ENCODE measurements at places on chromosomes 6 and 20.

DNA sequence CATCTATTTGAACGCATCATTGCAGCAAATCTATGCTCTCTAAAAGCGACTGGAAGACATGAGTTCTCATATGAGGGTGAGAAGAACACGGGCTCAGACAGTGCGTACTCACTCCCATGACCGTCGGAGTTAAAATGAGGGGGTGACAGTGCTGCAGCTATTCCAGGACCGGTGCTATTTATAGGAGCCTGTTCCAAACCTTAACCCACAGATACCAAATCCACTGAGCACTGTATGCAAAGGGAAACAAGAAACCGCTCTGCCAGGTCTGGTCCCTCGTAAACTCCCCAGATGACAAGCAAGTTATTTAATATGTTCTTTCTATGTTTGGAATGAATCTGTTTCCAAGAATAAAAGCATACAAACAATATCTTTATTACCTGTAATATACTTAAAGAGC is 22.9 kb downstream of the PPP1R3G start:
- DNase-seq, result no peak

GRCh38 chr6:91480402-91480801 is 893.5 kb upstream of the MAP3K7 start:
- DNase-seq, result no peak

- DNase-seq, result no peak
Observed at GRCh38 chr6:165653196-165653595, 9.8 kb downstream of the PDE10A start.

- DNase-seq, result no peak
Observed at GRCh38 chr6:150710236-150710635, 110.6 kb downstream of the PLEKHG1 start.

GRCh38 chr6:34917626-34918285 is 28.7 kb downstream of the ANKS1A start:
- DNase-seq, result no peak

GRCh38 chr6:132530293-132530974 is 7.6 kb upstream of the TAAR9 start:
- no peak for DNase-seq

GRCh38 chr6:37127961-37128862 is 41.7 kb upstream of the PIM1 start:
- DNase-seq, result no peak

DNA sequence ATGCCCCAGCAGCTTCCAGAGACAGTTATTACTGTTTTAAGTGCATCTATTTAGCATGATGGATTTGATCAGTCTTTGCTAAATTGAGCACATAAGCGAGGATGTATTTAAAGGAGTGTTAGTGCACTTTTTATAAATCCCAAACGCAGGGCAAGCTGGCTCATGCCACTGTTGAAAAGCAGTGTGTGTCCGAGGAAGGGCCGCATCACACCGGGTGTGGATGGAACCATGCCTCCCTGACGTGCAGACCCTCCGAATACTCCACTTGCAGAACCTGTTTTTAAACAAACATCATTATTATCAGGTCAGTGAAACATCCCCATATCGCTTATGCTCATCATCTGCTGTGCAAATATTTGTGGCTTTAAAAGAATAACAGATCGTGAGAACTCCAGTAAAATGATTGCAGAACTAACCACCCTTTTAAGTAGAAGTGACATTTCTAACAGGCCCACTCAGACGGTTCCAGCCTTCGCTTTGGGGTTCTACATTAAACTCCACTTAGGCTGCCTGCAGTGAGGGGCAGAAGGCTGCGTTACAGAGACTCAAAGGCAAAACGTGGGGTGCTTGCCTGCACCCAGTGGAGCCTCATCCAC is 190.1 kb downstream of the CDH4 start:
- DNase-seq, result no peak

- DNase-seq, result no peak
Observed at GRCh38 chr6:108801366-108801765, 46.9 kb upstream of the ARMC2 start.

GRCh38 chr6:126102358-126102757 is 116.0 kb downstream of the TRMT11 start:
- no peak for DNase-seq

GRCh38 chr6:129608886-129609537 is 101.0 kb downstream of the ARHGAP18 start:
- DNase-seq, result no peak

DNA sequence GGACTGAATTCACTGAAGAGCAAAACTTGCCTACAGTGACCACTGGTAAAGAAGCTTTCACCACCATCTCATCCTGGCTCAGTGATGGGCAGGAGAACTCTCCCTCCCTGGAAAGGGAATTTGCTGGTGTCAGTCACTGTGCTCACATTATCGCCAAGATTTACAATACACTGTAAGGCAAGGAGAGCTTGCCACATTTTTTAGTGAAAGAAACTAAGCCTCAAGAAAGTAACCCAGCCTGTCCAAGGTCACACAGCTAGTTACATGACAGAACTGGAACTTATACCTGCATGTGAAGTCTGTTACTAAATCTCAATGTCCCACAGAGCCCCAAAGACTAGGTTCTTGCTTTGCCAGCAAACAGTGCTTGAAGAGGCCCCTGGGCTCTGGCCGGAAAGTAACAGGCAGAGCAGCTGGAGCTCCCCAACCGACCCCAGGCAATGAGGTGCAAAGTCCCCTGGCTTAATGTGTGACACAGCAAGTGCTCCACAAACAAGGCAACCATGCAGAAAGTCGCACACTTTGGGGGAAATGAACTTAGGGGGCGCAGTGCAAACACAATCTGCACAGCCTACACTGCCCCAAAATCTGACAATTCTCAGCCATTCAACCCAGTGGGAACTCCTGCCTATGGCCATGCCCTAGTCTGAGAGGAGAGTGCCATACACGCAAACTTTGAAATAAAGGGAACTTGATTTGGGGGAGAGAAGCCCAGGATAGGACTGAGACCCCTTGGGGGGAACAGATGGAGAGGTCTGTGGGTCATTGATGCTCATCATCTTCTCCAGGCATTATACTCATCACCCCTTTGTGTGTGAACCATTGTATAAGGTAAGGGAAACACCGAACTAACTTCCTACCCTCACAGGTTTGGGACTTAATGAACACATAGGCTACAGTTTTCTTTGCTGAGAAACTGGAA is 1.9 kb downstream of the BCL2L1 start:
- DNase-seq, result no peak

- no peak for DNase-seq
Observed at GRCh38 chr20:35562541-35563110, 20.7 kb downstream of the ERGIC3 start.

DNA sequence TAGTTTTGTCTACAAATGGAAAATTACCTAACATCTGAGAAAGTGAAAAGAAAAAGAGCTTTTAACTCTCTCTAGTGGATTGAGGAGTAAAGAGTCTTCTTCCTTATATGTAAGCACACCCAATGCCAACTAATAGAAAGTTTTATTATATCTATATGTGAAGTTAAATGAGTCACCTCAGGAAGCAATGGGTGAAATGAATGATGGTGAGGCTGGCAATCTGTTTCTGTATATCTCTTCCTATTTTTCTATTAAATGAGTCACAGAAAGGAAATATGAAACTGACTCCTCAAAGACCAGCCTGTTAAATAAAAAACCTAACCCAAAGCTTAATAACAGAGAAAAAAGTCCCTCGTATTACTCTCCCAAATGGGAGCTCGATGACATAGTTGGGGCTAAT is 71.3 kb downstream of the OTOR start:
- DNase-seq, result no peak

DNA sequence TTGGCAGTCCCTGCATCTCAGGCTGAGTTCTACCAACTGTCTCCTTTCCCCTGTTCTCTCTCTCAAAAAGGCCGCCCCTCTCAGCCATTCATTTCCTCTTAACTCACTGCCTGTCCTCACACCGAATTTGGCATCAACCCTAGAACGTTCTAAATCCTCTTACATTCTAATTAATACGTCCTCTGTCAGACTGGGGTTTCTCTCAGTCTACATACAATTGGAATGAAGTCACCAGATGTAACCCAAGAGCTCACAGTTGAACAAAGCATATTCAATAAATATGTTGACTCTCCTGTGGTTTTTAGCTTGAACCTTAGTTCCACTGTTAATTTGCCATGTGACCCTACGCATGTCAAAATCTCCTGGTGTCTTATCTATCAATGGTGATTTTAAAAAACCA is 269.6 kb downstream of the CLIC5 start:
- DNase-seq, result no peak

DNA sequence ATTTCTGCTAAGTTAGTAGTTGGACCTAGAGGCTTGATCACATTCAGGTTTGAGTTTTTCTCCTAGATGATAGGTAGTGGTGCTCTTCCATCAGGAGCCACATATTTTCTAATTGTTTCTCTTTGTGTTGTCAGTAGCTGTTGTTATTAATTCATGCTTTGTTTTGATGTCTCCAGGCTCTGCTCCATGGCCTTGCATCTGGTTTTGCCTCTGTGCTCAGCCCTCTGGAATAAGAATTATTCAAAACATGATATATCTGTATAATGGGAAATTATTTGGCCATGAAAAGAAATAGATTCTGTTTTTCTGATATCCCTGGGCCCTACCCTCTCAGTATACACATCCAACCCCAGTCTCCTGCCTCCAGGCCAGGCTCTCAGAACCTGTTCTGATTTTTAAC is 184.8 kb downstream of the CDC5L start:
- DNase-seq, result no peak

GRCh38 chr6:49264496-49264895 is 198.6 kb downstream of the MMUT start:
- DNase-seq, result no peak

DNA sequence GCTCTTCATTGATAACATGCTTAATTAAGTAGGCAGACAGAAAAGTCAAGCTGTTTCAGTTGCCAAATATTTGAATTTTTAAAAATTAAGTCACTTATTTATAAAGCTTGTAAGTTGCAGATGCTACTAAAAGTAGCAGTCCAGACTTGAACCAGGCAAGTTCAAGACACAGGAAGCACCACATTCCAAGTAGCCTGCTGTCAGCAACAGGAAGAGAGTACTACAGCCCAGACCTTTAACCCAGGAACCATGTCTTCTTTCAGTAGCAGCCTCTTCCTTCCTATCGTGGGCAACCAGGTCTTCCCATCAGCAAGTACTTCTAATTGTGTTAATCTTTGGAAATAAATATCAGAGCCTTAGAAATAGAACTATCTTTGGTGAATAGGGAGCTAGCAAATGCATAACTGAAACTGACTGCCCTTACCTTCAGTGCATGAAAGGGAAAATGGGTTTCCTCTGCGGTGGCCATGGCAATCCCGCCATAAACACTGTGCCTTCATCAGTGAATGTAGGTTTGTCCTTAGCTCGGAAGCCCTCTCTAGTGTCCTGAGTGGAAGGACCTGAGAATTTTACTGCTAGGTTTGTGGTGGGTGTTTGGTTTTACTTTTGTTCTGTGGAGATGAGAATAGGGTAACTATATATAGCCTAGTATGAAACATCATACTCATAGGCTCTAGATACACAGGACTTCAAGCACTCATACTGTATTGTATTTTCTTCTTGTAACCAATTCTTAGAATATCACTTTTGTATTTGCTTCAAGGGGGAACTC is 95.6 kb downstream of the SYCP2 start:
- no peak for DNase-seq

GRCh38 chr20:59667131-59667530 is 62.8 kb downstream of the PHACTR3 start:
- no peak for DNase-seq

DNA sequence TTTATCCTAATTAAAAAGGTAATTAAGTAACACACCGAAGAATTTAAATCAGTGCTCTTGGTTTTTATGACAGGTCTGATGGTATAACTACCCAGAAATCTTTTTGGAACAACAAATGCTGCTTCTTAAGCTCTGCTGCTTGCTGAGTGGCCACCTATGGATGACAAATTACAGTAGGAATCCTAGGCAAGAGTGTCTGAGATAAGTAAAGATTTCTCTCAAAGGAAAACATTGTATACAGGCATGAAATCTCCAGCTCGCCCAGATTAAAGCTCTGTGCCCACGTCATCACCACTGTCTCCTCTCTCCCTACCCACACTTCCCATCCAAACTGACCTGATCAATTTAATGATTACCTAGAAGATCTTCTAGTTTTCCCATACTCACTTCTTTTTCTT is 1083.0 kb upstream of the MAP3K7 start:
- DNase-seq, result no peak

DNA sequence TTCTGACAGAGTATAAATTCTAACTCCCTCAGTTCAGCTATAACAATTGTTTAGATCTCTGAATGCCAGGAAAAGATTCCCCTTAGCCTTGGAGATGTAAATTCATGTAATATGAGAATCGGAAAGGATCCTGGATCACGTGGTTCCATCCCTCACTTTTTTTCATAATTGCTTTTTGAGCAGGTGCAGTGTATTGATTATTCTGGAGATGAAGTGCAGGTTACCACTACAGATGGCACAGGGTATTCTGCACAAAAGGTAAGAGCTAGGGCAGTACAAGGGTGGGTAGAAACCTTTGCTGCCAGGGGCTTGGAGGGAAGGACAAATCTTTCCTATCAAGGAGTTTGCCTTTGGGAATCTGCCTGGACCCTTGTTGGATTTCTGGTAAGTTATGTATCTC is 52.7 kb downstream of the KDM1B start:
- DNase-seq, result no peak

DNA sequence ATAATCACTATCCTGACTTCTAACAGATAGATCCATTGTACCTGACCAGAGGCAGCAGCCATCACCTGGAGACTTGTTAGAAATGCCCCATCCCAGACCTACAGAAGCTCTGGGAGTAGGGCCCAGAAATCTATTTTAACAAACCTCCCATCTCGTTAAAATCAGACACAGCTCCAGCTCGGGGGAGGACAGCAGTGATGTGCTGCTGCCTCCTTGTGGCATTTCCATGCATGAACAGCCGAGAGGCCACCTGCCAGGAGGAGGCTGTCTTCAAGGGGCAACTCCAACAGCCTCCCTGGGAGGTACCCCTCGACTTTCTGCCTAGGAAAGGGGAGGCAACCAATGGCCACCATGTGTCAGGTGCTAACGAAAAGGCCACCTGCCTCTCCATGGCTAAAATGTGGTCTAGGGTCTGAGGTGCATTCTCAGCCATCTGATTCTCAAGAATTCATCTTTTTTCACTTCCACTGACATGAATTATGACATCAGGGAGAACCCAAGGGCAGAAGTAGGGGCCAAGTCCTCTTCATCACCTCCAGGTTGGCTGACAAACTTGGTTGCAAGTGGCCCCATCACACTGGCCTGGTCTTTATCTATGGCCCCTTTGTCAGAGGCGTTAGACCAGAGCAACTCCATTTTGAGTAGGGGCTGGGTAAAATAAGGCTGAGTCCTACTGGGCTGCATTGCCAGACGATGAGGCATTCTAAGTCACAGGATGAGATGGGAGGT is 12.2 kb upstream of the KCNK15 start:
- no peak for DNase-seq

DNA sequence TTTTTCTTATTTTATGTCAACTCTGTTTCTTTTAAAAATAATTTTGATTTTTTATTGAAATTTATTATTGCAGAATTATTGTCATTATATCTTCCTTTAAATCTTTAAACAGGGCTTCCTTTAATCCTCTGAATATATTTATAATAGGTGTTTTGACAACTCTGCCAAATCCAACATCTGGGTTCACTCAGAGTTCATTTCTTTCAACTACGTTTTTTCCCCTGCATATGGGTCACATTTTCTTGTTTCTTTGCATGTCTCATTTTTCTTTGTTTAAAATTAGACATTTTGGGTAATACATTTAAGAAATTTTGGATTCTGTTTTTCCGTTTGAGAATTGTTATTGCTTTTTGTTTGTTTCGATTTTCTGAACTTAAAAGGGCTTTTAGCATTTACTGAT is 655.1 kb upstream of the CITED2 start:
- no peak for DNase-seq

GRCh38 chr20:957544-957943 is 41.4 kb upstream of the ANGPT4 start:
- DNase-seq, result no peak

- no peak for DNase-seq
Observed at GRCh38 chr6:161100072-161100471, 108.5 kb downstream of the MAP3K4 start.

All from SIG-M5 (cell line).